ENCODE measurements at places on chromosomes 6 and 20.

GRCh38 chr20:12171923-12172524 lies 254.3 kb downstream of the BTBD3 start:
- peak; percentile 70 for DNase-seq

- DNase-seq: no peak
Measured at GRCh38 chr6:7110092-7110792, 2.5 kb downstream of the RREB1 start.

GRCh38 chr20:61913423-61914225 lies 152.1 kb downstream of the TAF4 start:
- DNase-seq: no peak

DNA sequence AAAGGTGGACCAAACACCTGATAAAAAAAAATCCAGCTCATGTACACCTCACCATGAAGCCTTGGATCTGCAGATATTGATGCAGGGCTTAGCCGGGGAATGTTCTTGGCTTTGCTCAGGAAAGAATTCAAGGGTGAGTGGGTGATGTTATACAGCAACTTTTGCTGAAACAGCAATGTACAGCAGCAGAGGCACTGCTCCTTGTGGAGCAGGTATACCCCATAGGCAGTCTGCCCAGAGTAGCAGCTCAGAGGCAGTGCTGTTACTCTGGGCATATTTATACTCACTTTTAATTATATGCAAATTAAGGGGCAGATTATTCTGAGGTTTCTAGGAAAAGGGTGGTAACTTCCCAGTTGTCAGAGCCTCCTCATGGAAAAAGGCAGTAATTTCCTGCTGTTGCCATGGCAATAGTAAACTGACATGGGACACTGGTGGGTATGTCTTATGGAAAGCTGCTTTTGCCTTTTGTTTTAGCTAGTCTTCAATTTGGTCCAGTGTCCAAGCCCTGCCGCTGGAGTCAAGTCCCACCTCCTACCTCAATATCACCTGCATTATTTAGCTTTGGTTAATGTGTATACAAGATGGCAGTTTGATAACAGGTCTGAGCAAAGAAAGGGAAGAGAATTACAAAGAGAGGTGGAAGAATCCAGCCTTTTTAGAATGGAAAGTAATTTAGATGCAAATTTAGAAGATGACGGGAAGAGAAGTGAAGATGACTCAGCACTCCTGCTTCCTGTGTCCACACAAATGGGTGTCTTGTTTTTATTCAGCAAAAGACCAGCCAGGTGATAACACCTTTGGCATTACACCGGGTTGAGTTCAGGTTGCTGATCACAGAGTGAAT lies 110.1 kb upstream of the JAG1 start:
- DNase-seq: no peak

DNA sequence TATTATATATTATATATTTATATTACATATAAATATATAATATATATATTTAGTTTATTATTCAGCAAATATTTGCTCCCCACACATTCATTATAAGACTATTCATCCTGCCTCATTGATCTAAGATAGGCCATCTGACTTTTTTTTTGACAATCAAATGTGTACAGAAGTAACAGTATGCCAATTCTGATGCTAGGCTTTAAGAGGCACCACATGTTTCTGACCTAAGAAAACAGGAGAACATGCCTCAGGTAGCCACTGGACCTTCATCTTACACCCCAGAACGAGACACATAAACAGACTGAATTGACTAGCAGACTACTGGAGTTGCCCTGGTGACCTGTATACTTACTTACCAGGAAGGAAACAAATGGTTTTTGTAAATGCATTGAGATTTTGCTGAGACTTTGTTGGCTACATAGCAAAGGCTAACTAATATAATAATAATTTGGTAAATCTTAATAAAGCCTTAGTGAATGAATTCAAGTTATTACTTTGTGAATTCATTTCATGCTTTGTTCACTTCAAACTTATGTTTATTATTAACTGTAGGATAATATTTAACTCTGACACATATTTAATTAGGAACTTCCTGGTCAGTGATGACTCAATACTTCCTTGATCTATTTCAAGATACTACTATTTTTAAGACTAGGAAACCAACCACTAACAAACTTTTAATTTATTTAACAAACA lies 13.4 kb upstream of the MYO6 start:
- no peak for DNase-seq

GRCh38 chr20:53668992-53669391 lies 75.4 kb upstream of the ZNF217 start:
- DNase-seq: no peak

DNA sequence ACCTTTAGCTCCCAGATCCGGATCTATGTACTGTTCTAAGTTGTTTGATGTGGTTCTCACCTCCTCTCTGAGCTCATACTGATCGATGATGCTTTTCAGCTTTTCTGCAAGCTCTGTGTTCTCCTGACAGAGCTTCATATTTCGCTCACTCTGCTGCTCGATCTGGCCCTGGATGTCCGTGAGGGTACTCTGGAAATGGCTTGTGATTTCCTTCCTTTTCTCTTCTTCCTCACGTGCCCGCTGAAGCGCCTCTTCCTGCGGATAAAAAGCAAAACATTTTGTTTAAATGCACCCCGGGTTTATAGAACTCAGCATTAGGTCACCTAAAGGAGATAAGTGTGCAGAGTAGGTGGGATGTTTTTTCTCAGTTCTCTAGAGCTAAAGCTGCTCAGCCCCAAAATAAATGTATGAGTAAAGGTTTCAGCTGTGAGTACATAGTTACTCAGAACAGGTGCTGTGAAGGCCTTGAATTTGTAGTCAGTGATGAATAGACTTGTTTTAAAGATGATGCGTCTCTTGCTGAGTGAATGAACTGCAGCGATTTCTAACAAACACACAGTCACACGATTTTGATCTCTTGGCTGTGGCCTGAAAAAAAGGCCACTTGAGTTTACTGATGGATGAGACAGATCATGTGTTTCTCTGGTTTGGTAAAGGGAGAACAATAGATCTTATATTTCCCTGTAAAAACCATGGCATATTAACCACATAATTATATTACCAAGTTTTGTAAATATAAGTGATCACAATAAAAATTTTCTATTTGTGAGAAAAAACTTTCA lies 29.1 kb downstream of the TXLNB start:
- peak; percentile 48 for DNase-seq

- DNase-seq: no peak
Measured at GRCh38 chr6:46808806-46809205, 15.6 kb downstream of the MEP1A start.

DNA sequence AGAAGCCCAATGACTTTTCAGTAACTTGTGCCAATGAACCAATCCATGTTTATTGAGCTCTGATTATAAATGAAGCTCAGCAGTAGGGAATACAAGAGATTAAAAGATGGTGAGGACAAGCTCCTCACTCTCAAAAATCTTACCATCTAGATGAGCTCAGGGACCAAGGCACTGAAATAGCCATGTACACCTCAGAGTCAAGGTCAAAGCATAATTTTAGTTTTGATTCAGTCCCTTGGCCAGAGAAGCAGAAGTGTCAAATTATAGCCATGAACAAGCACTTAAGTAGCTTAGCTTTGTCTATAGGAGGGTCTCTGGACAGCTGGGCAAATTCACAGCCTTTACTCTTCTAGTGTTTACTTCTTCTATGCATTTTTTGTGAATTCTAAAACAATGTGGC lies 131.0 kb upstream of the DTNBP1 start:
- no peak for DNase-seq

GRCh38 chr6:5763871-5764270 lies 242.9 kb downstream of the NRN1 start:
- DNase-seq: no peak

DNA sequence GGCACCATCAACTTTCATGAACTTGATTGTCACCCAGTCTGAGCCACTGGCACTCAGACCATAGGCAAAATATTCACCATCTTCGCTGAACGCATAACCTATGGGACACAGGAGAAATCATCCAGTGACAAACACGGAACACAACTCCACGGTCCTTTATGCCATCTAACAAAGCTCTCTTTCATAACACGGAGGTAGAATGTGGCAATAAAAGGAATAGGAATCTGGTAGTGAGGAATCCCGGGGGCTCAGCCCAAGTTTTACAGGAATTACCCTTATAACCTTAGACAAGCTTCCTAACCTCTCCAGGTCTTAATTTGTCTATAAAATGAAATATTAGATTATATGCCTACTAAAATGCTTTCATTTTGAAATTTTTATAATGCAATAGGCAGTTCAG lies 29.4 kb downstream of the PREP start:
- DNase-seq: no peak

GRCh38 chr20:50058662-50059402 lies 54.1 kb downstream of the UBE2V1 start:
- no peak for DNase-seq
